ENCODE measurements at places on chromosomes 11 and 22. TPM values are rescaled to one million over a fixed set of nuclear protein-coding genes. Genes with fewer than 3 reads are reported as not detected.
A peak's percentile ranks its signal among the peaks of the same experiment; 100 is the strongest.

Gene SCGB1A1
- total RNA-seq = not detected

Gene BET1L
- 25.7 TPM for total RNA-seq

Gene SCO2
- total RNA-seq = 17.5 TPM

Gene PHF21A
- 11.8 TPM for total RNA-seq

GRCh38 chr11:44260081-44260480 is 49.9 kb downstream of the ALX4 start:
- no peak for DNase-seq

GRCh38 chr11:128361451-128362020 is 225.8 kb downstream of the ETS1 start:
- DNase-seq = peak; percentile 38

- no peak for DNase-seq
Measured at GRCh38 chr11:45895553-45896259, 10.3 kb downstream of the MAPK8IP1 start.

- peak; percentile 47 for DNase-seq
Measured at GRCh38 chr11:124970925-124971324, 16.9 kb downstream of the CCDC15 start.

DNA sequence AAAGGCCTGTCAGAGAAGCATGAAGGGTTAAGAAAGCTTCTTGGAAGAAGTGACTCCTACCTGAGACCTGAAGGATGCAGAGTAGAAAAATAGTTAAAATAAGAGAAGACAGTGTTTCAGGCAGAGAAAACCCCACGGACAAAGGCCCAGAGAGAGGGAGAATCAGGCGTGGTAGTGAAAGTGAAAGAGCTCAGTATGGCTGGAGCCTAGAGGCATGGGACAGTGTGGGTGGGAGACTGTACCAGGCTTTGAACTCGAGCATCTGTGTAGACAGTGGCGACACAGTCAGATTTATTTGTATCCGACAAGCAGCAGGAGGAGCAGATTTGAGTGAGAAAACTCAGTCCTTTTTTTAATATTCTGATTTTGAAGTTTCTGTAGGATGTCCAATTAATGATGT is 360.0 kb downstream of the OPCML start:
- no peak for DNase-seq

DNA sequence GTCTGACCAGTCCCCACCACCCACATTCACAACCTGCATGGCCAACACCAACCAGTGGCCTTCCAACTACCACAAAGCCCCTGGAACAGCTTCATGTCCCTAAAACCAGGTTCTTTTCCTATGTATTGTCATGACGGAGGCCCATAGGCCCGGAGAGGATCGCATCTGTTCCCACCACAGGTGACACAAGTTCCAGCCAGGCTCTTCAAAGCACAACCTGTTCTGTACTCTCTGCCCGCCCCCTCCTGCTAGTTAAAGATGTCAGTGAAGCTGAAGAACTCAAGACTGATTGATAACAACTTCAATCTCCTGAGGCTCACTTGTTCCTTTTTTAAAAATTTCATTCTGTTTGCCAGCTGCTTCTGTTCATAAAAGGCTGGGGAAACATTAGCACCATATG is 121.1 kb upstream of the GUCY1A2 start:
- no peak for DNase-seq

DNA sequence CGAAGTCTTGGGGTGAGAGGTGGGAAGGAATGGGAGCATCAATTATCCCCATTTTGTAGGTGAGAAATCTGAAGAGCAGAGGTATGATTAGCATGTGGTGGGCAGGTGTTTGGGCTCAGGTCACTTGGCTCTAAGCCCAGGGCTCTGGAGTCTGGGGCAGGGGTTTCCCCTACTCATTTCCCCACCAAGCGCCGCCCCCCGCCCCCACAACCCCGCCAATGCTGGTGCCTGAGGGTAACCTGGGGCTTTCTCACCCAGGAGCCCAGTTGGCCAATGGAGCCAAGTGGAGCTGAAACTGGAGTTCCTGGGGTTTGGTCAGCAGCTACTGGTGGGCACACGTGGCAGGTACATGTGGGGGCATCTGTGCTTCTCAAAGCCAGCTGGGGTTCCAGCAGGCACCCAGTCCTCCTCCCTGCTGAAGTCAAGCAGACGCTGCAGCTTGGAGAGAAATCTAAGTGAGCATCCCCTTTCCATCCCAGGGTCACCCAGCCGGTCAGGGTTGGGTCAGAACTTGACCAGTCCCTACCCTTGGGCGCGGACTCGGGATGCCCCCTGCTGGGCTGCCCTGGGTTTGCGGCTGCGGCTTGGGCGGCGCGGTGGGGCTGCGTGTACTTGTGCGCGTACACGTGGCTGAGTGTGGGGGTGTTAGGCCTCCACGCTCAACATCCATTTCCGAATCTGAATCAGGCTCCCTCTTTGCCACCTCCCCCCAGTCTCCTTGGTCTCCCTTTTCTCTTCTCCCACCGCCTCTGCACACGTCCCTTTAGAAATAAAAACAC is 1.7 kb upstream of the CHRM1 start:
- peak; percentile 68 for DNase-seq

- peak; percentile 34 for DNase-seq
Measured at GRCh38 chr22:44042249-44043218, 18.4 kb downstream of the PARVB start.

DNA sequence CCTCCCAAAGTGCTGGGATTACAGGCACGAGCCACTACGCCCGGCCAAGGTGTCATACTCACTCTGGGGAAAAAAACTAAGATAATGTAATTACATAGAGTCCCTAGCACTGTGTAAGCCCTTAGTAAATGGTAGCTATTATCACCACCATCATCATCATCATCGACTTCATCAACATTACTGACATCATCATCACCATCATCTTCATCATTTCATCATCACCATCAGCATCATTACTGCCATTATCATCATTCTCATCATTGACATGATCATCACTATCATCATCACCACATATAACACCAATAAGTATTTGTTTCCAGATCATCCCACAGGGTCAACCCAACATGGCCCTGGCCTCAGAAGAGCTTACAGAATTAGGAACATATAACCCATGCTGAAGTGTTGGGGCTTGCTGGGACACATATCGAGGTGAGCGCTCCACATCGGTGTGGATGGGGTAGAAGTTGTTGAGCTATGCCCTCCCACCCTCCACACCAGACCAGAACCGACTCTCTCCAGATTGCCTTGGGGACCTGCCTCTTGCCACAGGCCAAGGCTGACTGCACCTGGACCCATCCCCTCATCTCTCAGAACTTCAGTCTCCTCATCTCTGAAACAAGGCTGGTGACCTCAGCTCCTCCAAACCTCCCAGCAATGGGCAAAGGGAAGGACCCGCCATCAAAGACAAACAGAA is 14.7 kb upstream of the CD5 start:
- DNase-seq = no peak

Measured in GM23248 (cell line).